Stimulated activated naive CD8-positive, alpha-beta T cell treated with anti-CD3 and anti-CD28 coated beads, Interleukin-15, Interleukin-2, amounts not matched to agents 100 U/mL and 50 U/mL, for 24 hours (primary cell): ENCODE measurements at places on chromosomes 11 and 22.

GRCh38 chr11:60914633-60915247, 782 bp downstream of the TMEM109 start:
- DNase-seq, result peak; percentile 51

GRCh38 chr11:34525888-34526657, 12.5 kb upstream of the ELF5 start:
- DNase-seq, result no peak

DNA sequence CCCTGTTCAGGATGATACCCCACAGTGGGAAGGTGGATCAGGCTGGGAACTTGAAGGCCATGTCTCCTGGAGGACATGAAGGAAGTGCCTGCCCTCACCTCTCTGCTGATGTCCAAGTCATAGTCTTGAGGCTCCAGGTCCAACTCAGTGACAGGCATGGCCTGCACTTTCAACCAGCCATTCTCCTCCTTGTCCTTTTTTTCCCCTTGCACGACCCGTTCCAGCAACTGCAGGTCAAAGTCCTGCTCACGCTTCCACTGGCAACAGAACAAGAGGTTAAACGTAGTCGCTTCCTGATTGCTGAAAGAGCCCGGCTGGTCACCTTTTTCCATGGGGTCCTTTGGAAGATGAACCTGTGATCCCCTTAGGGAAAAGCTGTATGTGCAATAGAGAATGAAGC, 47.7 kb downstream of the C11orf58 start:
- DNase-seq, result no peak

DNA sequence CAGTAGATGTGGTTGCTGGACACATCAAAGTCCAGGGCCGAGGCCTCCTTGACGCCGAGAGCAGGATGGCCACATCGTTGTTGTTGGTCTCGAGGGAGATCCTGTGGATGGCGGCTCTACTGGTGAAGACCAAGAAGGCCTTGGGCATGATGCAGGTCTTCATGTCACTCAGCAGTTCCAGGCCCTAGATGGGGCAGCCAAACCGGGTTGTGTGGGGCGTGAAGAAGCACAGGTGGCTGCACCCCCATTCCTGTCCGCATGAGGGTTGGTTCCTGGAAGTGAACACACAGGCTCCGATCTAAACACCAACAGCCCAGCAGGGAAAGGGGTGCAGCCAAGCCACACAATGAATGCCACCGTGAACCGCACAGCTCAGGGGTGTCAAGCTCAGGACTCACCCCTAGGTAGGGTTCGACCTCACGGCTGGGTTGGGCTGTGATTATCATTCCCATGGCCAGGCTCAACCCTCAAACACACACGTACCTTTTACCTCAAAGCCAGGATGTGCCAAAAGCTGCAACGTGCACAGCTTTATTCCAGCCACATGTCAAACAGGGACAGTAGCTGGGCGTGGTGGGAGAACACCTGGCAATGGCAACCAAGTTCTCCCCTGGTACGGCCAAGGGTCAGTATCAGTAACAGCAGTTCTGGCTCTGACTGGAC, 132.3 kb downstream of the CRYBB2 start:
- DNase-seq, result no peak

DNA sequence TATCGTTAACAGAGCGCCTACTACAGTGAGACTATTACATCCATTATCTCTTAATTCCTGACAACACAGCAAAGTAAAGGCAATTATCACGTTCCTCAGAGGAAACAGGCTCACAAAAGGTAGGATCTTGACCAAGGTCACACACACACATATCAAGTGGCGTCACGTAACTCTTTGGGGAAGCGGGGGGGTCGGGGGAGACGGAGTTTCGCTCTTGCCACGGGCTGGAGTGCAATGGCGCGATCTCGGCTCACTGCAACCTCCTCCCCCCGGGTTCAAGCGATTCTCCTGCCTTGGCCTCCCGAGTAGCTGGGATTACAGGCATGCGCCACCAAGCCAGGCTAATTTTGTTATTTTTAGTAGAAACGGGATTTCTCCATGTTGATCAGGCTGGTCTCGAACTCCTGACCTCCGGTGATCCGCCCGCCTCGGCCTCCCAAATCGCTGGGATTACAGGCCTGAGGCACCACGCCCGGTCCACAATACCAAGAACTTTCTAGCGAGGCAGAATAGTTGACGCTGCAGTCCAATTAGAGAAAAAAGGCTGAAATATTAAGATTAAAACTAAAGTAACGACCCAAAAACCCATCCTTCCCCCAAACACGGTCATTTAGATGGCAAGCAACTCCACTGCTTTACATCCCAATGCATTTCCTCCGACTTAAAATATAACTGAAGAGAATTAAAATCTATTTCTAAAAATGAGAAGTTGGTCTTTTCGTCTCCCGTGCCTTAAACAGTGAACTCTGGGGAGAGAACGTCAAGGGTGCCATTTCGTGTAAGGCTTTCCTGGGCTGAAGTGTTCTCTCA, 1.2 kb downstream of the DDX17 start:
- DNase-seq, result peak; percentile 68

GRCh38 chr11:86418917-86419316, 44.2 kb downstream of the CCDC81 start:
- DNase-seq, result no peak

DNA sequence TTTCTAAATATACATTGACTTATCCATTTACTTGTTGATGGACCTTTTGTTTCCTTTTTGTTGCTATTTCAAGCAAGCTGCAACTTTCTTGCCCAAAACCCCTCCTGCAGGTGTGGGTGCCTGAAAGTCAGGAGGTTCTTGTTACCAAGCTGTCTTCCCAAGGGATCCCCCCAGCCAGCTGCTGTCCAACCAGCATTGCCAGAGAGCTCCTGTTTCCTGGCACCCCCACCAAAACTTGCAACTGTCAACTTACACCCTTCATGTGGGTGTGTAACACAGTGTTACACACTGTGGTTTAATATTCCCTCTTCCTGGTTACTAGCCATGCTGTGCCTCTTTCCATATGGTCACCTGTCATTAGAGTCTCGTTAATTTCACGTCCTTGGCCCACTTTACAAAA, 1.6 kb upstream of the KRTAP5-1 start:
- DNase-seq, result no peak

DNA sequence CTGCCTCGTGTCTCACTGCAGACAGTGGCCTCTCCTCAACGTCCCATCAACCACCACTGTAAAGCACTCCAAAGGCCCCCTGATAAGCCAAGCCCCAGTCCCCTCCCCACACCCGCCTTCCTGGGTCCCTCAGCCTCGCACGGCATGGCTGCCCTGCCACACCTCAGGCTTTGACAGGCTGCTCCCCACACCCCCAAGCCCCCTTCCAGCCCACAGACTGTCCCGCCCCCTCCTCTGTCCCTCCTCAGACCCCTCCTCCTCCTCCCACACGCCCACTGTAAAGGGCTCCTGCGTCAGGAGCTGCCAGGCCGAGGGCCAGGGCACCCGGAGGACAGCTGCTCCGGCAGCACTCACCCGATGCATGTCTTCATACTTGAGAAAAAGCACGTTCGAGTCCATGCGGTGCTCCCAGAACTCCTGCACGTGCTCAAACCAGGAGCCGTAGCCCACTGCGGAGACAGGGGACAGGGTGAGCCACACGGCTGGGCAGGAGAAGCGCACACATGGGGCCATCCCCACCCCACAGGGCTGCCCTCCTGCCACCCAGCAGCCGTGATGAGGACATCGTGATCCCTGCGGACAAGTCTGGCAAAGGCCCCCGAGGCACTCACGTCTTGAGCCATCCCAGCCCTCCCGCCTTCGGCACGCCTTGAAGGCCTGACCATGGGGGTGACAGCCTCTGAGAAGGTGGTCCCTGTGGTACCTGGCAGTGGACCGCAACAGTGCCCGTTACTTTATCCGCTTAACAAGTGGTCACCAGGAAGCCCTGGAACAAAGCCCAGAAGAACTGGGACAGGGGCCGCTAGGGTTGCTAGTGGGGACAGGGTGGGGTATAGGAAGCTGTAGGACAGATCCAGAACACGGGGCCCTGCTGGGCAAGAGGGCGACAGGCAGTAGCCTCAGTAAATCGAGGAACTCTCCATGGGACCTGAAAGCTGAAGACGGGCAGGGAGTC, 21.5 kb upstream of the EFCAB6 start:
- no peak for DNase-seq

DNA sequence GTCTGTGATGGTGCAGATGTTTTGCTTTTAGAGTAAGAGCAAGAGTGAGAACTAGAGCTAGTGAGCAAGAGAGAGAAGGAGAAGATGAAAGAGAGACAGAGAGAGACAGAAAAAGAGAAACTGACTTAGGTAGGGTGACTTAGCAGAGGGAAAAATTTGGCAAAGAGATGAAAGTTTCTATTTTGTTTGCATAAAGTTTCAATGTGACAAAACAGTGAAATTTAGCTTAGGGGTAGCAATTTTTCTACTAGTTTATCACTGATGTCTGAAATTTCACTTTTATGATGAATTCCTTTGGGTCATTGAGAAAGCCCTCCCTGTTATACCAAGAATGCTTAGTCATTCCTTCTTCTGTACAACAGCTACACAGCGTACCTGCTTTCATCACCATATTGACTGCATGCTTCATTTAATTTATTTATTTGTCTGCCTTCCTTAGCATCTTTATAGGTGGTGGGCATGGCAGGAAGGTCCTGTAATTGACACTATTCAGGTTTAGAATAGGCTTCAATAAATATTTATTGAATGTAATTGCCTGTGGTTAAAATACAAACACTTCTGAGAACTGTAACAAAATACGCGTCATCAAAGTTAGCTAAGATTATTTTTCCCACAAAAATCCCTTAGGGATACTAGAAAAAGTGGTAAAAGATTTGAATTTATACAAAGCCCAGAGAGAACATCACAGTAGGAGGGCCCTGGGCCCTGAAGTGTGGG, 19.9 kb upstream of the CTSC start:
- DNase-seq, result no peak

DNA sequence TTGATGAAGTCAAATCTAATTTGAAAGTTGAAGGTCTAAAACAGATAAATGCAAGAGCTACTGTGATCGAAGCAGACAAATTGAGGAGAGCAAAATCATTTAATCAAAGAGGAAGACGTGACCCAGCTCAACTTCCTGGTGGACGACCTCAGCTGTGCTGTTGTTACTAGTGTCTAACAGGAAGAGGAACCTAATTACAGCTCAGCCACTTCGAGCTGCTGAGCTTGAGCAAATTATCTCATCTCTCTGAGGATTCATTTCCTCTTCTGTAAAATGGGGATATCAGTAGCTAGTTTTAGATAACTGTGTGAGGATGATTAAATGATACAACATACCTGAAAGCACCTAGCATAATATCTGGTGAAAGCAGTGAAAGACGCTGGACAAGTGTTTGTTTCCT, 48.6 kb upstream of the OLFML1 start:
- no peak for DNase-seq

- no peak for DNase-seq
Observed at GRCh38 chr11:44140372-44140771, 44.9 kb downstream of the EXT2 start.

GRCh38 chr22:35266277-35266676, 9.0 kb downstream of the HMGXB4 start:
- DNase-seq, result no peak

DNA sequence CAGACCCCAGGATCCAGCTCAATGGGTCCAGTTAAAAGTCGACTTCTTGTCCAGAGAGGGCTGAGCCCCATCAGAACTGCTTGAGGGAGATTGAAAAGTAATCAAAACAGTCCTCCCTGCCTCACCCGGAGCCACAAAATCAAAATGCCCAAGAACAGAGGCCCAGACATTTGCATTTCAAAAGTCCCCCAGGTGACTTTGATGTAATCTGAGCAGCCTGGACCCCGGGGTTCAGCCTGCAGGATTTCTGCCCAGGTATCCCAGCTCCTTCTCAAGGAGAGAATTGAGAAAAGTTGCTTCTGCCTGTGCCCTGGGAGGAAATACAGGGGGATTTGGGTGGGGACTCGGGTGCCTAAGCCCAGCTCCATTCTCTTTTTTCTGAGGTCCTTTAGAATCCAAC, 1385.0 kb downstream of the TBC1D22A start:
- no peak for DNase-seq
